NCI-H1092 treated with DMSO at 0.1 percent for 48 hours (cell line): ENCODE measurements at places on chromosomes 2 and 18.

DNA sequence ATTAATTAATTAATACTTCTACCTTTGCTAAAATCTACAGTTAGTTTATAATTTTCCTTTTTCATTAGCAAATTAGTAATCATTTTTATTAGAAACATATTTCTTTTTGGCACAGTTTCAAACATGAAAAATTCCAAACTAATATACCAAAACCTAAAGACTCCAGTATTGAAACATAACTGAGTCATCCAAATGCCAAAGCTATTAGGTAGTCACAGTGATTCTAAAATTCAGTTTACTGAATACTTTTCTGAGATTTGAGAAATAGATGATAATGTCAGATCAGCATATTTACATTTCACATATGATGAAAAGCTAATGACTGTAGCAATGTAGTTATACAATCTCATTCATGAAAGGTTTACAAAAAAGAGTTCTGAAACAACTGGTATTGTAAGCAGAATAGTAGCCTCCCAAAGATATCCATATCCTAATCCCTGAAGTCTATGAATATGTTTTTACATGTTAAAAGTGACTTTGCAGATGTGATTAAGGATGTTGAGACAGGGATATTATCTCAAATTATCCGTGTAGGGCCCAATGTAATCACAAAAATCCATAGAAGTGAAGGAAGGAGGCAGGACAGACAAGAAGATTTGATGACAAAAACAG lies 680.2 kb upstream of the CHAC2 start:
- no peak for DNase-seq

- DNase-seq: no peak
Measured at GRCh38 chr2:230974096-230974913, 21.6 kb upstream of the SPATA3 start.

DNA sequence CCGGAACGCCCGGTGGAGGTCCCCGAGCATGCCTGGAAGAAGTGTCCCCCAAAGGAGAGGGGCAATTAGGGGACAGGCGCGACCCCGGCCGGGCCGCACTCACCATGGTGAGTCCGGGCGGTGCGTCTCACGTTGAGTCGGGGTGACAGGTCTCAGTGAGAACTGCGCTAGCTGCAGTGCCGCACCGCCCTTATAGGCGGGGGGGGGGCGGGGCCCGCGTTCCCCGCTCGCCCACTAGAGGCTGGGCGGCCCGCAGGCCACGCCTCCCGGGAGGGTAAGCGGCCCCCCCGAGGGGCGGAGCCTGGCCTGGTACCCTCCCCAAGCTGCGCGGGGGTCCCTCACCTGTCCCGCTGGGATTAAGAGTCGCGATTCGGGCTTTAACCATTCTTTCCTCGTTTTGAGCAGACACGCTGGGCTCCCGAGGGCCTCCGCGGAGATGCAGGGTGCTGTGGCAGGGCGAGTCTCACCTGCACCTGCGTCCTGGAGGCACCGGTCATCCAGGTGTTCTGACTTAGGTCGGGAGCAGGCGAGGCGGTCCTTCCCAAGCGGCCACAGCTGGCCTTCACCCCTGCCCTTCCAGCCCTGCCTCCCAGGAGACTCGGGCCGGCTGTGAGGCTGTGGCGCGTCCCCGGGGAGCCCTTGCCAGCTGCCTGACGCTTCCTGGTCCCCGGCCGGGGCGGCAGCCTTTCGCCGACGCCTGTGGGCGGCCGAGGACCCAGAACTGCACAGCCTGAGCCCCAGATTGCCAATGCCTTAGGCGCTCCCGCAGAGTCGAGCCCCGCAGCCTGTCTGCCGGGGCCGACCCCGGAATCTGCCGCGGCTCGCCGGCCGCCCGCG lies at the start of gene TUBA4A:
Gene TUBA4A, minus strand, starts transcription at position 166 of the 837 bp plus-strand sequence. Its CDS starts 60 bp downstream, at position 106.
- DNase-seq: peak; percentile 35

DNA sequence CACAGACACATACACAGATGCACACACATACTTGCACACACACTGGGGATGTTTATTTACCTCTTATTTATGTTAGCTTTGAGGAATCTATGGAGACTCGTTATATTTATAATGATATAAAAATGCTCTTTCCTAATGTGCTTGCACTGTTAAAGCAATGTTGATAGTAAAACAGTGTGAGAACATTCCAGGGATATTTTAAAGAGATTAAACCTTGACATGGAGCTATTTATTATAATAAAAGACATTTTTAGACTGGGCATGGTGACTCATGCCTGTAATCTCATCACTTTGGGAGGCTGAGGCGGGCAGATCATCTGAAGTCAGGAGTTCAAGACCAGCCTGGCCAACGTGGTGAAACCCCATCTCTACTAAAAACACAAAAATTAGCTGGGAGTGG lies 557.3 kb upstream of the ZNF804A start:
- DNase-seq: no peak

- no peak for DNase-seq
Measured at GRCh38 chr2:187365315-187365714, 82.7 kb downstream of the CALCRL start.

DNA sequence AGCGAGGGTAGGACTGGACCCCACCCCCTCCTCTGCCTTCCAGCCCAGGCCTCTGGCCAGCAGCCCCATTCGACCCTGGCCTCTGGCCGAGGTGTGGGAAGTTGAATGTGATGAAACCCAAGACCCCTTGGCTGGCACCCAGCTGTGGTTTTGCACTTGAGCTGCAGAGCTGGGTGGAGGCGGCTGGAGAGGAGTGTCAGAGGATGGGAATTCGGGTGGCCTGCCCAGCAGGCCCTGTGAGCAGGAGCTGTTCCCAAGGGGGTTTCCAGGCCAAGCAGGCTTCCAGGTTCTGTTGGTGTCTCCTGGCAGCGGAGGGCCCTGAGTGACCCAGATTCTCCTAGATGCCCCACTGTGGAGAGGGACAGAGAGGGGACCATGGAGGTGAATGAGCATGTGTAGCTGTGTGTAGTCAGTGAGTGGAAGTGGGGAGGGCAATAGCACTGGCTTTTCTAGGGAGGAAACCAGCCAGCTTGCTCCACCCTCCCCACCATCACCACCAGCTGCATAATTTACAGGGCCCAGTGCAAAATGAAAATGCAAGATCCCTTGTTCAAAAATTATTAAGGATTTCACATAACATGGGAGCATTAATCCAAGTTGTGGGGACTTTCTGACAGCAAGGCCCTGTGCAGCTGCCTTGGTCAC lies 172.2 kb upstream of the HAAO start:
- DNase-seq: peak; percentile 43

DNA sequence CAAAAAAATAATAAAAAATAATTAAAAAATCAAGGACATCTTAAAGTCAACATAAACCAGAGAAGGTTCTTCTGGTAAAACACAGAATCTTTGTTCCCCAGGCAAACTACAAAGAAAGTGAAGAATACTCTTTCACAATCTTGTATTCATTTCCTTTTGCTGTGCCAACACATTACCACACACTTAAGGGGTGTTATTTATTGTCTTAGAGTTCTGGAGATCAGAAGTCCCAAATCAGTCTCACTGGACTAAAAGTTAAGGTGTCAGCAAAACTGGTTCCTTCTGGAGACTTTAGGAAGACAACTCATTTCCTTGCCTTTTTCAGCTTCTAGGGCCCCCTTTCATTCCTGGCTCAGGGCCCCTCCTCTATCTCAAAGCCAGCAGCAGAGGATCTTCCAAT lies 12.2 kb upstream of the CAB39 start:
- DNase-seq: no peak

GRCh38 chr2:235709124-235709813 lies 215.4 kb downstream of the AGAP1 start:
- DNase-seq: no peak

GRCh38 chr2:224004105-224004695 lies 34.9 kb downstream of the SERPINE2 start:
- DNase-seq: no peak

GRCh38 chr18:13726972-13727331 lies 479 bp downstream of the RNMT start:
- peak; percentile 18 for DNase-seq

- no peak for DNase-seq
Measured at GRCh38 chr2:239456940-239457339, 56.1 kb upstream of the HDAC4 start.

DNA sequence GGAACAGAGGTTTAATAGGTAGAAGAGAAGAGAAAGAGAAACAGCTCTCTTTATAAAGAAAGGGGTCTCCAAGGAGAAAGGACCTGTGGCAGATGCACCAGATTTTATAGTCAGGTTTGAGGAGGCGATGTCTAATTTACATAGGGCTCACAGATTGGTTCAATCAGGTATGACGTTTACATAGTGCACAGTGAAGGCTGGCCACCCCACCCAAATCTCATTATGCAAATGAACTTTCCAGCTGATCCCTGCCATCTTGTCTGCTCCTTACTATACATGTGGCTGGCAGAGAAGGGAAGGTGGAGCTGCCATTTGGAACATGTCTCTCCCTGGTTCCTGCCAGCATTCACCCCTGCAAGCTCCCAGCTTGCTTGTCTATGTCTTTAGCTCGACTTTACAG lies 557.8 kb downstream of the SUCLG1 start:
- no peak for DNase-seq

- no peak for DNase-seq
Measured at GRCh38 chr2:210399440-210400041, 77.0 kb downstream of the LANCL1 start.

DNA sequence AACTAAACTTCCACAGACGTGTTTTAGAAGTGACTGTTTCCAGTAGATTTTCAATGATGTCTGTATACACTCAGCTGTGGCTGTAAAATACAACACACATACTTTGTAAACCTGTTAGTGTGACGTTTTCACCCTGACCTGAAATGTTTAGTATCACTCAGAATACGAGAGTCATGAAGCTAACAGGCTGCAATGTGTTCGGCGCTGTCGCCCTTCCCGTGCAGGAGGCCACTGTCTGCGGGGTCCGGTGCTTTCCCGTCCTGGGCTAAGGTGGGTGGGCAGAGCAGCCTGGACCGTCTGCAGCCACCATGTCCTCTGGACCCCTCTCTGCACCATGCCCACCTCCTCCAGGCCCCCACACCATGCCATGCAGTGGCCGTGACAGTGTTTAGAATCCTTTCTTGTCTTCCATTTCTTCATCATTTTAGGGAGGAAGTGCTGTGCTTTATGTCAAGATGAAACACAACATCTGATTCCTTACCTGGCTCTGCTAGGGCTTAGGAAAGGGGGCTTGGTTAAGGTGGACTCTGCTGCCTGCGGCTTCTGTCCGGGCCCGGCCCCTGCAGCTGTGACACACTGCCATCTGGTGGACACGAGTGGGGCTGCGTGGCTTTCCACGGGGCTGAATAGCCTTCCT lies 53.8 kb upstream of the RBM44 start:
- peak; percentile 17 for DNase-seq

- no peak for DNase-seq
Measured at GRCh38 chr2:60934165-60934722, 52.9 kb downstream of the REL start.

GRCh38 chr18:63105636-63106316 lies 213.8 kb downstream of the BCL2 start:
- DNase-seq: no peak

DNA sequence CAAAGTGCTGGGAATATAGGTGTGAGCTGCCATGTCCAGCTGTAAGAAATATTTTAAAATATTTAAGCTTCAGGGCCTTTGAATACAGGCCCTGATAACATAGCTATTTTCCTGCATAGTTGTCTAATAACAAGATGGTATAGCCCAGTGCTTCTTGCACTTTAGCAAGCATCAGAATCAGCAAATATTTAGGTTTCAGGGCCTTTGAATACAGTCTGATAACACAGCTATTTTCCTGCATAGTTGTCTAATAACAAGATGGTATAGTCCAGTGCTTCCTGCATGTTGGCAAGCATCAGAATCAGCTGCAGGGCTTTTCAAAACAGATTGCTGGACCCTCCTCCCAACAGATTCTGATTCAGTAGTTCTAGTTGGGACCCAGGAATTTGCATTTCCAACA lies 5.6 kb downstream of the GEMIN6 start:
- no peak for DNase-seq

- DNase-seq: peak; percentile 54
Measured at GRCh38 chr2:217622205-217623060, 380.4 kb downstream of the TNS1 start.

DNA sequence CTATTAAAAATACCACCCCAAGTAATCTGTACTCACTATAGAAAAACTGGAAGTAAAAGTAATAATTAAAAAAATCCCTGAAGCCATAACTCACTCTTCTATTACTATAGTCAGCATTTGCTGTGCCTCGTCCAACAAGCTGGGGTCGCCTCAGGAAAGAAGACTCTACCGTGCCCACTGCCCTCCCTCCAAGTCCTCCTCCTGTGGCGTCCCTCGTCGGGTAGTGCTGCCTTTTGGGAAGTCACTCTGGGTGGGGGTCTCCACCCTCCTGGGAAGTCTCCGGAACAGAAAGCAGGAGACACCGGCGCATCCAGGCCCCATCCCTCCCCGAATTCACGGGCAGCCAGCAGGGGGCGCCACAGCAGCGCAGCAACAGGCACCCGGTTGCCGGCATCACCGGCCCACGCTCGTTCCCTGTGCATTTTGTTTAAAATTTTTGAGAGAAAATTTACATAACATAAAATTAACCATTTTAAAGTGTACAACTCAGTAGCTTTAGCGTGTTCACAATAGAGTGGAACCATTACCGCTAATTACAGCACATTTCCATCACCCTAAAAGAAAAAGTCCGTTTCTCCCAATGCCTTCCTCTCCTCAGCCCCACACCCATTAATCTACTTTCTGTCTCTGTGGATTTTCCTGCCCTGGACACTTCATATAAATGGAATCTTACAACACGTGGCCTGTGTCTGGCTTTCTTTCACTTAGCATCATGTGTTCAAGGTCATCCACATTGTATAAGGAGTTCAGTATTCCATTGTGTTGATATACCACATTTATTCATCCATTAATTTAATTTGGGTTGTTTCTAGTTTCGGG lies 62.2 kb downstream of the ADNP2 start:
- peak; percentile 26 for DNase-seq

DNA sequence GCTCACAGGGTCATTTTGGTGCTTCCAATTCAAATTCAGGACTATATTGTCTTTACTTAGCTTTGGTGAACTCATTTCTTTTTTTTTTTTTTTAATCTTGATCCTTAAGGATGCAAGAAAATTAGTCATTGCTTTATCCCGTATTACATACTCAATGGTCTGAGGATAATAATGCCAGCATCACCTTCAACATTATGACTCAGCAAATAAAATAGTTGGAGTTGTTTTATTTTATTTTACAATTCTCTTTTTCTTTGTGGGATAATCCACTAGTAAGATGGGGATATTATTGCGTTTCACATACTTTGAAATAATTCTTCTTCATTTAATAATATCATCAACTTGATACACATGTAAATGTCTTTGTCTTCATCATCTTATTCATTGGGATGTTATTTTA lies 954.9 kb upstream of the GYPC start:
- no peak for DNase-seq

- no peak for DNase-seq
Measured at GRCh38 chr2:187126247-187127005, 277.5 kb upstream of the ZSWIM2 start.

DNA sequence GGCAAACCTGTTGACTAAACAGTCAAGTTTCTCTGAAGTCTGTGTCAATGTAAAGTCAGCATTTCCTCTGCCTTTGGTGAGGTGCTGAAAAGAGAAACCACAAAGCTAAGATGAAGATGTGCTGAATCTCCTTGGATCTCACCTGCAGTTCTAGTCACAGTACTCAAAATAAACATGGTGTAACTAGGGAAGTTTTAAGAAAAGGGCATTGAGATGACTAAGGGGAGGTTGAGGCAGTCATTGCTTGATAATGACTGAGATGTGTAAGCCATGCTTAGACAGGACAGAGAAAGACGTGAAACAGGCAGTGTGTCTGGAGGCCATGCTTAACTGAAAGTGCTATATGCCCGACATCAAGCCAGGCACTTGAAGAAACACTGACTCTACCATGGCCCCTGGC lies 1010.0 kb upstream of the CELF4 start:
- no peak for DNase-seq

GRCh38 chr2:26655611-26656195 lies 14.5 kb upstream of the CIB4 start:
- no peak for DNase-seq

- no peak for DNase-seq
Measured at GRCh38 chr2:10490806-10491291, 42.7 kb upstream of the ODC1 start.
